ENCODE measurements at places on chromosomes 4 and X.
A peak's percentile ranks its signal among the peaks of the same experiment; 100 is the strongest.

DNA sequence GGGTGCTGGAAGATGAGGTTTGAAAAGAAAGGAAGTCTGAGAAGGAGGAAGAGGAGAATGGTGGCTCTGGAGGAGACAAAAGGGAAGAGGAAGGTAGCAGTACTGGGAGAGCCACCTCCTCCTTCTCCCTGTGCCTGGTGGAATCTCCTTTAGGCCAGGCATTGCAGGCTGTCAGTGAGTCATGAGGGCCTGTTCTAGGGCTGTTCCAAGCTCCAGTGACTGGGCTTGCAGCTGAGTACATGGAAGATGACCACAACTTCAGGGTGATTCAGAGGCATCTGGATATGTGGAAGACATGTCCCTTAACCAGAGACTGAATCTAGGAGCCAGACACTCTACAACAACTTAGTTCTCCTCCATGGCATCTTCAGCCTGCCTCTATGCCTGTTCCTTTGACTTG, 107.8 kb downstream of the EFNB1 start:
- DNase-seq: peak; percentile 87

DNA sequence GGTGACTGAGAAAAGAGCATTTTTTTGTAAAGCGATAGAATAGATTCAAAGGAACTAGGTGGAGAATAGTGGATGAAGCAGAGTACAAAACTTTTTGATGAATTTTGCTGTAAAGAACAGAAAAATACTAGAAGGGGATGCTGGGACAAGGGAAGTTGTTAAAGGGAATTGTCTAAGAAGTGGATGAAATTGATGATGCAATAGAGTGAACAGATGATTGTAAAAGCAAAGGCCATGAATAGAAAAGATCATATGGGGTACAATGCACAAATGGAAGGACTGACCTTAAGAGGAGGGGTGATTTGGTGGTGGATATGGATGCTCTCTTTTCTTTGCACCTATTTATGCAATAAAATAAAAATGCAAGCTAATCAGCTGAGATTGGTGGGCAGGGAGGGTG, 262.7 kb upstream of the MAD2L1 start:
- no peak for DNase-seq

- DNase-seq: no peak
These were observed 3.2 kb downstream of the SLC9A7 start for GRCh38 chrX:46755671-46756070.

- no peak for DNase-seq
These were observed 17.5 kb downstream of the BRWD3 start for GRCh38 chrX:80792205-80792604.

DNA sequence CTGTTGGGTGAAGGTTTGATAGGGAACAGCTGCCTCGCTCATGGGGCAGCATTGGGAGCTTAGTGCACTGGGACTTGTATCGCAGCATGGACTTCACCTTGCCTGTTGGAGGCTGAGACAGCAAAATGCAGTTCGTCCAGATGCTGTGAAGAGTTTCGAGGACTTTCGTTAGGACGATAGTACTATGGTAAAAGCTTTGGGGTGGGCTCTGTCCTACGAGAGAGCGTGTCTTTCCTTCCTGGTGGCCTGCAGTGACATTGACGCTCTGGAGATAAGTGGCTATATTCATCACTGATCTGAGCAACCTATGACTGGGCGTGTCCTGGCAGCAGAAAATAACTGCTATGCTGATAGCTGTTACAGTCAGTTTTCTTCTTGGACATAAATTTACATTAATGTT, 44.8 kb downstream of the ARHGAP10 start:
- no peak for DNase-seq

- DNase-seq: no peak
These were observed 8.9 kb downstream of the CD99 start for GRCh38 chrX:2699959-2700358.

- no peak for DNase-seq
These were observed 544.0 kb upstream of the ADGRL3 start for GRCh38 chr4:60656171-60656570.

DNA sequence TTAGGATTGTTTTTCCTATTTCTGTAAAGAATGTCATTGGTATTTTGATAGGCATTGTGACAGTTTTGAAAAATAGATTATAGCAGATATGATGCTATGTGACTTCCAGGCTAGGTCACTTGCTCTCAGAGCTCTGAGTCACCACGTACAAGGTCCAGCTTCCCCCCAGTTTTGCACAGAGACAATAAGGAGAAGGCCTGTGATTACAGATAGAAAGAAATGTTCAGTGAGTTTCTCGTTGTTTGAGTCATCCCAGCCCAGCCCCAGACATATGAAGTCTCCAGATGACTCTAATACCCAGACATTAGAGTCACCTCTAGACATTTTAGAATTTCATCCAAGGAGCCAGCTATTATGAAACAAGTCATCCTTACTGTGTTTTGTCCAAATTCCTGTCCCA, 57.2 kb downstream of the MFAP3L start:
- peak; percentile 58 for DNase-seq

- peak; percentile 58 for DNase-seq
These were observed 61.1 kb downstream of the KCNIP4 start for GRCh38 chr4:21887481-21887880.

DNA sequence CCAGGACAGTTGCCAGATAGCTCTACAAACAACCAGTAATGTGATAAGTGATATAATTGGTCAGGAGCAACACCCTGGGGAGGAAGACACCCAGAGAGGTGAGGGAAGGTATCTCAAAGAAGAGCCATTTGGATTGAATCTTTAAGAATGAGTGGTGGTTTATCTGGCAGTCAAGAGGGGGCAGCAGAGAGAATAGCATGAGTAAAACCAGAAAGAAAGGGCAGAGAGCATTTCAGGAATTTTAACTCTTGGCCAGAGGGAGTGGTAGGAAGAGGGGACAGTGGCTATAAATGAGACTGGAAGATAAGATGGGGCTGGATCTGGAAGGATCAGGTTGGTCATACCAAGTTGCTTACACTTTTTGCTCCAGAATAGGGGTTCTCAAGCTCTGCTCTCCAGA, 5.9 kb upstream of the SEPTIN6 start:
- DNase-seq: peak; percentile 66

DNA sequence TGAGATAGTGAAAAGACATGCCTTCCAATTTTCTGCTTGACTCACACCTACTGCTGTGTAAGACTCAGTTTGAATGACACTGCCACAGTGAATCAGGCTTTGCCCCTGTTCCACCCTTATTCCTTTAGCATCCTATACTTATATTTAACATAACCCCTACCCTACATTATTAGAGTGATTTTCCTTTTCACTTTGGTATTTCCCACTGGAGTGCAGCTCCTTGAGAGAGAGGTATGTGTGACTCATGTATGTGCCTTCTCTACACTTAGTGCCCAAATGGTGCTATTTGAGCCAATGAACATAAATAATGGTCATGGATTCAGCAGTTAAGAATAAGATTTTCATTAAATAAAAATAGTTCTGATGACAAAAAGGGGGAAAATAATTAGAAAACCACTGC, 69.5 kb downstream of the RRAGB start:
- DNase-seq: no peak

- peak; percentile 27 for DNase-seq
These were observed 18.3 kb upstream of the CXCR3 start for GRCh38 chrX:71636438-71637252.

All from ELR (cell line).